Peyer's patch (tissue), 4 donors: ENCODE measurements at places on chromosomes 6 and 20. TPM values are rescaled to one million over a fixed set of nuclear protein-coding genes. Genes with fewer than 3 reads are reported as not detected.
A peak's percentile ranks its signal among the peaks of the same experiment; 100 is the strongest.

GRCh38 chr20:54431156-54431944, 44.0 kb upstream of the DOK5 start:
- no peak for DNase-seq

DNA sequence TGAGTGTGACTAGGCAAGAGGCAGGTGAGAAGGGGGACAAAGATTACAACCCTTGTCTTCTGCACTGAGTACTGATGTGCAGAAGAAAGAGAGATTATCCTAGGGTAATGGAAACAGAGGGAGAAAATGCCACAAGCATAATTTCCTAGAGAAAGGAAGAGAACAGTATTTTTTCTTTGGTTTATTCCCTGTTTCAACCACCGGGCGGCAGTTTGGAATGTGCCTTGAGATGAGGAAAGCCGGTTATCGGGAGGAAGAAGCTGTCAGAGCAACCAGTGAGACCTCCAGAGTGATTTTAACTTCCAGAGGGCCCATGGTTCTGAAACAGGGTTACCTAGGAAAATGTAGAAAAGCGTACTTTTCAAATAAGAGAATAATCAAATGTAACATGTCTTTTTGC, 121.4 kb downstream of the REV3L start:
- DNase-seq: no peak

- DNase-seq: no peak
These were observed 215.0 kb upstream of the PLCB4 start for GRCh38 chr20:8853805-8854338.

GRCh38 chr6:167800549-167800948, 26.2 kb upstream of the AFDN start:
- no peak for DNase-seq

DNA sequence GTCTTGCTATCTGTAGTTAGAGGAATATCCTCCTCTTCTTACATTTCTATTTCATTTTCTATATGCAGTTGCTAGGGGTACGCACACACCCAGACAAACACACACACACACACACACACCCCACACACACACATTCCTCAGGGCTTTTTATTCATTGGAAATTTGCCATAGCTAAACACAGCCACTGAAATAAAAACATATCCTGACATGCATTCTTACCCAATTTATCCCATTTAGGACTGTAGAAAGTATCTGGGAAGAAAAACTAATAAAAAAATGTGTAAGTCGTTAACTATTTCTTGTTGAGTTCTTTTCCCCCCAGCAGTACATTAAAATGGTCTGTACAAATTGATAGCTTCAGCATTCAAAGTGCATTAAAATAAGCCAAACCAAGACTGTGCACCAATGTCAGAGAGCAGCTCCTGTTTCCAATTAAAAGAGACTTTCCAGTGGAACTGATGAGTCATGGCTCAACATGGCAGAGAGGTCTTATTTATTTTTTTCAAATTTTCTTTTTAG, 357.9 kb upstream of the AGPAT4 start:
- no peak for DNase-seq

KHDC1 gene
- 1.3 TPM for total RNA-seq

GRCh38 chr6:31345026-31345730, 11.8 kb downstream of the HLA-B start:
- no peak for DNase-seq

SNPH gene
- 6.6 TPM for total RNA-seq

- no peak for DNase-seq
These were observed 49.9 kb upstream of the RANBP9 start for GRCh38 chr6:13761361-13762036.

- no peak for DNase-seq
These were observed 31.9 kb upstream of the FAM83D start for GRCh38 chr20:38894091-38894847.

DNA sequence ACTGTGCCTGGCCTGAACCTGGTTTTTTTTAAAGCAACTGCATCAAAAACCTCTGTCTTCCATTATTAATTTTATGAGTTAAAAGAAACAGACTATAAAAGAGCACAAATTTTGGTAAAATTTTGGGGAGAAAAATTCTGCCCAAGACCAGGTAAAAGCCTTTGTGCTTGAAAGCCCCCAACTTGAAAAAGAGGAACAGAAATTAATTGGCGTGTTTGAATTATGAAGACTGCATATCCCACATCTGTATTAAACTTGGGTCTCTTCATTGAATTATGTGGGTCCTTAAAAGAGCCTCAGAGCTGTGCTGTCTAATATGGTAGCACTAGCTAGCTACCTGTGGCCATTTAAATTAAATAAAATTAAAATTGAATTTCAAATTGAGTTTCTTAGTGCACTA, 41.2 kb downstream of the COL11A2 start:
- DNase-seq: no peak

GRCh38 chr6:43292763-43293318, 5.2 kb upstream of the SLC22A7 start:
- no peak for DNase-seq

GRCh38 chr6:147664092-147664491, 155.6 kb downstream of the SAMD5 start:
- no peak for DNase-seq

GRCh38 chr6:111653434-111653833, 47.8 kb upstream of the TRAF3IP2 start:
- DNase-seq: no peak

DNA sequence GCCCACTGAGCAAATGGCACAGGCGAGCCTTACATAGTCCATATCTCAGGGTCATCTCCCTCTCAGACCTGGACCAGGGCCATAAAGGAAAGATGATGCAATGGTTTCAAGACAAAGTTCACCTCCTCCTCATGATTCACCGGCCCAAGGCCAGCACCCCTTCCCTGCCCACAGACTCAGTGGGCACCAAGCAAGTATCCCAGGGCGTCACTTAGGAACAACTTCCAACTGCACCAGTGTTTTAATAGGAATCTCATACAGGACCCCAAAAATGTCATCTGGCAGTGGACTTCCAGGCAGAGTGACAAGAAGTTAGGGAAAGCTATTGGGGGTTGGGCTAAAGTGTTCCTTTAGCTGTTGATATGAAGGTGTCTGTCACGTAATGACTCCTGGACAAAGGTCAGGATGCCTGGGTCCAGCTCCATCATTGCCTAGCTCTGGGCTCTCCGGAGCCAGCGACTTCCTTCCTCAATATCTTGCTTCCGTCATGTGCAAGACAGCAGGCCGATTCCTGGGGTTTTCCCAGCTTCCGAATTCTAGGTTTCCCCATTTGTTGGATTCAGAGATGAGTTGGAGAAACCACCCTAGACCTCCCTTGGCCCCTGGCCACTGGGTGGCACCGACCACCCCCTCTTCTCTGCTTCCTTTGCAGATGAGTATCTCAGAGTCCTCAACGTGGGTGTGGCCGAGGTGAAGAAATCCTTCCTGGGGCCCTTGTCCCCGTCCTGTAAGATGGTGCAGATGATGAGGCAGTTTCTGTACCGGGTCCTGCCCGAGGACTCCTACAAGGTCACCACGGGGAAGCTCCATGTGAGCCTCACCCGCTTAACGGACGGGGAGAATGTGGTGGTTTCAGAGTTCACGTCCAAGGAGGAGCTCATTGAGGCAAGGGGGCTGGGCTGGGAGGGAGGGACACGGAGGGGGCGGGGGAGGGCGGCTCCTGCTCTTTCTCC, 21.1 kb downstream of the PNPLA1 start:
- DNase-seq: peak; percentile 88

KIF6 gene
- not detected for total RNA-seq

- DNase-seq: no peak
These were observed 27.5 kb downstream of the MAN1A1 start for GRCh38 chr6:119322034-119322433.

APOBEC2 gene
- 1.1 TPM for total RNA-seq

DNA sequence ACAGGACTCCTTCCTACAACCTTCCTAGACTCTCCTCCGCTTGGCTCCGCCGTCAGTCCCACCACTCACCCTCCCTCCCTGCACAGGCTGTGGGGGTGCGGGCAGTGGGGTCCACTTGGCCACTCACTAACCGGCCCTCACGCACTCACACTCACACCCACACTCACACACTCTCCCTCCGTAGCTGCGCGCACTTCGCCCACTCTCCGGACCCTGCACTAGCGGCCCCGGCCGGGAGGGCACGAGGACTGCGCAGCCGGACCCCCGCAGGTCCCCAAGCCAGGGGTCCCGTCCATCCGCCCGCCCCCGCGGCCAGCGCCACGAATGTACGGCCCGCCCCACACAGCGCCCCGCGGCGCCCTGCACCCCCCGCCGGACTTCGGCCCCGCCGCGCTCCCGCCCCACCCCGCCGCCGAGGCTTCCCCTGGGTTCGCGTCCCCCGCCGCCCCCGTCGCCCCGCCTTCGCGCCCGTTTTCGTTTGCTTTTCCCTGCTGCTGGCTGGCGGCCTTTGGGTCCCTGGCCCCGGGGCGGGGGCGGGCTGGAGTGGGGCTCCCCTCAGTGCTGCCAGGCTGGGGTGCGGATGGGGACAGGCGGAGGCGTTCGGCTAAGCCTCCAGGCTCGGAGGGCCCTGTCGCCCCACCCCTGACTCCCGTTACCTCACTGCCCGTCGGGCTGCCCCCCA, 23.0 kb upstream of the SLC22A7 start:
- DNase-seq: peak; percentile 89

- no peak for DNase-seq
These were observed 37.0 kb downstream of the TGM2 start for GRCh38 chr20:38127920-38128528.

ALDH5A1 gene
- 5.9 TPM for total RNA-seq

GRCh38 chr6:86107985-86108384, 465.3 kb upstream of the SYNCRIP start:
- no peak for DNase-seq

DNA sequence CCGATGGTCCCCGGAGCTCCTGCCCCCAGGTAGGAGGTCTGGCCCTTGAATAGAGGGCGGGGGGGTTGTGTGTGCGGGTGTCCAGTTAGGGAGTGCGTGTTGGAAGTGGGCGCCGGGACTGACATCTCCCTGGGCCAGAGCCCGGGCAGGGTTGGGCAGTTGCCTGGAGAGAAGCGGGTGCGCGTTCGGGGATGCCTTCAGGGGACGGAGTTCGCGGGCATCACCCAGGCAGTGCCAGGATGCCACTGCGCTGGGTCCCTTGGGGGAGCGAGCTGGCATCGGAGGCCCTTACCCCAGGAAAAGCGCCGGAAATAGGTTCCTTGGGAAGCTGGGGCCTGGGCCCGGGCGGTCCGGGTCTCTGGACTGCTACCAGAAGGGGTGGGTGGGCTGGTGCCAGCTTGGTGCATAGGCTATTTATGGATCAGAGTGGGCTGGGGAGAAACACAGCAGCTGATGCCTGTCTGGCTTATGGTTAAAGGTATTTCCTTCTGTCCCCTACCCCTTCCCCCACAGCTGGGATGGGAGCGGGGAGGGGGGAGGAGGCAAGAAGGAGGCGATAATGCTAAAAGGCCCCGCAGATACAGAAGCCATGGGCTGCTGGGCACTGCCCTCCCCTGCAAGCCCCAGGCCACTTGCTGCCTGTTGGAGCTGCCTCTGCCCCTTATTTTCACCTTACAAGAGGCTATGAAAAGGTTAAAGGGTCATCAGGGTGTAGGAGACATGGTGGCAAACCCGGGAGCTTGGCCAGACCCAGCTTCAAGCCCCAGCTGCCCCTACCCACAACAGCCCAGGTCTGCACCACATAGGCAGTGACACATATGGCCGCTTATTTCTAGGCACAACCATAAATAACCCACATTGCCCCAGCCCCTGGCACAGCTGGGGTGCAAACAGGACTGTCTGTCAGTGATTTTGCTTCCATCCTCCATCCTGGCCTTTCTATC, 638 bp downstream of the PACSIN1 start:
- no peak for DNase-seq

DNA sequence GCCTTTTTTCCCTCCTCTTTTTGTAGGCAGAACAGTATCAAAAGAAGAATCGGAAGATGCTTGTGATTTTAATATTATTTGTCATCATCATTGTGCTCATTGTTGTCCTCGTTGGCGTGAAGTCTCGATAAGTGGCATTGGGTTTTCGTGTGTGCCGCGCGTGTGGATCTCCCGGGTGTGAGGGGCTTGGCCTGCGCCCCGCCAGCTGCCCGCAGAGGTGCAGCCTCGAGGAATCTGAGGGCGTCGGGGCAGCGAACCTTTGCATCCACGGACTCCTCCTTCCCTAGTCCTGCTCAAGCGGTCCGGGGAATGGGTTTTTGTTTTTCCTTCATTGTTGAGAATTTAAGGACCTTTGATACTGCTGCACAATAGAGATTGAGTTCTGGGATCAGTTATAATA, 16.4 kb upstream of the NPEPL1 start:
- no peak for DNase-seq

- no peak for DNase-seq
These were observed 3.9 kb downstream of the PRDM1 start for GRCh38 chr6:106090001-106090400.

- DNase-seq: no peak
These were observed 45.1 kb downstream of the KHDC1L start for GRCh38 chr6:73180076-73180738.

IER3 gene
- 14.1 TPM for total RNA-seq

B3GAT2 gene
- not detected for total RNA-seq

- DNase-seq: no peak
These were observed 188.7 kb downstream of the FOXC1 start for GRCh38 chr6:1798303-1798964.

PTPRT gene
- total RNA-seq: 0.88 TPM

CDKN1A gene
- total RNA-seq: 355 TPM

DNA sequence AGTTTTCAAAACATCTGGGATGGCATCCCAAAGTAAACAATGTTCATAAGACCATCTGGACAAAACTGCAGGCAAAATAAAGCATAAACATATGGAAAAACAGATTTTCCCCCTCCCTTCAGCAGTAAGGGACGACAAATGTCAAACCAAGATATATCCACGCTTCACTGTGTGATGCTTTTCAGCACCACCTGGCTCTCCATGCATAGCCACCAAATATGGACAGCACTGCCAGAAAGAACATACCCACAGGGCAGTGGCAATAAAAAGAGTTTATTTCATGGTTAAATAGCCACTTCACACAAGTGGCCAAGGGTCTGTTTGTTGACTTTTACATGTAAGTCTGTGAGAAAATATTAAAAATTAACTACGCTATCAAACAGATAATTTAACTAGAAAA, 23.1 kb downstream of the USP45 start:
- DNase-seq: no peak

DNA sequence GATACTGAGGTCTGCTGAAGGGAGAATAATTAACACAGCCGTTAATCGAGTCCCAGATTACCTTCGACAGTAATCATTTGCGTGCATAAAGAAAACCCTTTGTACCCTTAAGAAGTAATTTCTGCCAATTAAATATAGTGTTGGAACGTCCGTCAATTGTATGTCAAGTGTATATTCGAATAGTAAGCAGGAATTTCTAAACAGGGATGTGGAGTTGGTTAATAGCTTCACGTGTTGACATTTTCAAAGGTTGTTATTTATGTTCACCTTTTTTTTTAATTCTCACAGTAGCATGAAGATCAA, 798 bp upstream of the SNAP91 start:
- no peak for DNase-seq

DNA sequence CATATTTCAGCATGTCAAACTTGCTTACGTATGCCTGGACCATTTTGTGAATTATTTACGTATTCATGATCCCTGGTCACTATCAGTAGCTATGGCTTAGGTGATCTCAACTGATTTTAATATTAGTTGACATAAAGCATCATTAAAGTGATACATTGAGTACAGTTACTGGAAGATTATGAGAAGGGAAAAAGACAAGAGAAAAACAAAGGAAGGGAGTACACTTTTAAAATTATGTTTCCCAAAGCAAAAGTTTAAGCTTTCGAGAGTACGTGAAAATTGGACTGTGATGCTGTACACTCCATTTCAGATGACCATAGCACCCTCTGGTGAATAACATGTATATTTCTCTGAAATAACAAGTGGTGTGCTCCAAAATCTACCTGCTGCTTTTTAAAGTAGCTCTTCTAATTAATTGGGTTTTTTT, 215.0 kb upstream of the HSF2 start:
- DNase-seq: no peak
